ENCODE measurements at places on chromosomes 5 and 9.

- no peak for DNase-seq
These were observed 37.6 kb downstream of the SYK start for GRCh38 chr9:90839183-90839728.

GRCh38 chr9:37412431-37413151 lies 9.9 kb upstream of the GRHPR start:
- no peak for DNase-seq

DNA sequence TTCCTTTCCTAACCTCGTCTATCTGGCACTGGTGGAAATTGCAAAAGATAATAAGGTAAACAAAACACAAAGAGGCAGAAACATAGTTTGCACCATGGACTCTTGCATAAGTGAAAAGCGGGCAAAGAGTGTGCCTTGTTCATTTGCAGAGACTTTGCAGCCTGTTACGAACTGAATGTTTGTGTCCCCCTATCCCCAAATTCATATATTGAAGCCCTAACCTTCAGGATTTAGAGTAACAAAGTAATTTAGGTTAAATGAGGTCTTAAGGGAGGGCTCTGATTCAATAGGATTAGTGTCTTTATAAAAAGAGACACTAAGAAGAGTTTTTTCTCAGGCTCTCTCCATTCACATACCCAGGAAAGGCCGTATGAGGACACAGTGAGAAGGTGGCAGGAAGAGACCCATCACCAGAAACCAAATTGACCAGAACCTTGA lies 52.1 kb upstream of the FAM169A start:
- no peak for DNase-seq

- no peak for DNase-seq
These were observed 26.9 kb downstream of the SMC2 start for GRCh38 chr9:104121022-104121421.

- no peak for DNase-seq
These were observed 152.1 kb downstream of the PCSK1 start for GRCh38 chr5:96280946-96281393.
